ENCODE measurements at places on chromosomes 5 and 9.

GRCh38 chr9:115743709-115744605, 409.6 kb upstream of the PAPPA start:
- DNase-seq: no peak

- no peak for DNase-seq
Observed at GRCh38 chr5:176671890-176672747, 24.8 kb downstream of the TSPAN17 start.

- DNase-seq: no peak
Observed at GRCh38 chr5:51181208-51181894, 201.9 kb upstream of the ISL1 start.

GRCh38 chr9:21096901-21097255, 19.1 kb upstream of the IFNB1 start:
- DNase-seq: no peak

DNA sequence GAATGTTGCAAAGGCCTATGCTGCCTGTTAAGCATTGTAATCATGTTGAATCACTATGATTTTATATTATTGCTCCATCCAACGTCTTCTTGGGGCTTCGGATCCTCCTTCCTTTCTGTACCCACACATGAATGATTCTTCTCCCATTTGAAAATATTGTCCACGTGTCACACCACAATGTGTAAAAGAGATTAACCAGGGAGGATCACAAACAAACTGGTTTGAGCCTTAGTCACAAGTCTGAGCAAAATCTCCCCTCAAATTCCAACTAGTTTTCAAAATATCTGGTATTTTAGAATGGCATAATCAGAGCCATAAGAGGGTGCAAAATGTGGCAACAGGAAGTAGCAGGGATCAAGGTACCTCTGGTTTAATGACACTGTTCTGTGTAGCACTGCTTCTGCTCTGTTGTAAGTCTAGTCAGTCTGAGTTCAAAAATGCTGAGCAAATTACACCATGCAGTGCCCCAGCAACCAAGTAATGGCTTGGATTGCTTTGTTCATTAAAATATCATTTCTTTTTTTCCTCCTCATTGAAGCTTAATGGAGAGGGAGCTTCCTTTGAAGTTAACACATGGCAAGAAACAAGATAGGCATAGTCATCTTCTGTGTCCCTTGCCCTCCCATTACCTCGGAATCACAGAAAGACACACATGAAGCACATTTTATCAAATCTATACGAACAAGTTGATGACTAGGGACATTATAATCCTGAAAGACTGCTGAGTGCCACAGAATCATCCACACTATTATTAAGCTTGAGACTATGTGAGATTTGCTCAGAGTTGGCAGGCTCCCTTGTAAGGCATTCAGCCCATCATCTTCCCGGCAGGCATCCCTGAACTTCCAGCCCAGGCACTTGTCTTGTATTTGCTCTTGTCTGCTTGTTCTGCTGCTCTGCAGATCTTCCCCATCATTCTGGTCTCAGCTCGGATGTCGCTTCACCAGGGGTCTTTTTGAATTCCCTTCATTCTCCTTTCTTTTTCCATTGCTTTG, 102.0 kb upstream of the PRLR start:
- no peak for DNase-seq

DNA sequence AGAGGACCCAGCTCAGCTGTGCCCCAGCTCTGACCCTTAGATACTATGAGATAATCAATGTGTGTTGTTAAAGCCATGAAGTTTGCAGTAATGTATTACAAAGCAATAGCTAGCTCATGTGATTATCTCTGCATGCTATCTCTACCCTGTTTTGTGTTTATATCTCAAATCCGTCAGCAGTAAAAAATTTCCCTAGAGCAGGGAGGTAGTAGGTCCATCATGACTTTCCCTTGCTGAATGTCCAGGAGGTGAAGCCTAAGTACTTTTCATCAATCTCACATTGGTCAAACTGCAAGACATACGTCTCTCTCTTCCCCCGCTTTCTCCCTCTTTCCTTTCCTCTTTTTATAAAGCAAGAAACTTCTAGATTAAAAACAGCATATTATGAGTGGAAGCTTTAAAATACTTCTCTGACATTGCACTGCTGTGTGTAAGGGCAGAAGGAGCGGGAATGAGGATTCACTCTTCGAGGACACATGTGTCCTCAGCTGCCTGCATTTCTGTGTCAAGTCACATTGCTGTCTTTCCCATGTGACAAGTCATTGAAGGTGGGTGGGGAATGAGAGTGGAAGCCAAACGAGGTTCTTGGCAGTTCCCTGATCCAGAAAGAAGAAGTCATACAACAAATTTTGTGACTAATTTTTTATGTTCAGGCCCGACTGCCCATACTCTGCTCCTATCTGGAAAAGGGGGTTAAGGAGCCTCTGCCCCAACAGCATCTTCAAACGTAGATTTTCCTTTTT, 93.1 kb upstream of the RETREG1 start:
- no peak for DNase-seq

GRCh38 chr5:97364731-97365130, 181.7 kb upstream of the RIOK2 start:
- DNase-seq: no peak

- DNase-seq: no peak
Observed at GRCh38 chr5:160152287-160152686, 33.0 kb upstream of the PWWP2A start.

DNA sequence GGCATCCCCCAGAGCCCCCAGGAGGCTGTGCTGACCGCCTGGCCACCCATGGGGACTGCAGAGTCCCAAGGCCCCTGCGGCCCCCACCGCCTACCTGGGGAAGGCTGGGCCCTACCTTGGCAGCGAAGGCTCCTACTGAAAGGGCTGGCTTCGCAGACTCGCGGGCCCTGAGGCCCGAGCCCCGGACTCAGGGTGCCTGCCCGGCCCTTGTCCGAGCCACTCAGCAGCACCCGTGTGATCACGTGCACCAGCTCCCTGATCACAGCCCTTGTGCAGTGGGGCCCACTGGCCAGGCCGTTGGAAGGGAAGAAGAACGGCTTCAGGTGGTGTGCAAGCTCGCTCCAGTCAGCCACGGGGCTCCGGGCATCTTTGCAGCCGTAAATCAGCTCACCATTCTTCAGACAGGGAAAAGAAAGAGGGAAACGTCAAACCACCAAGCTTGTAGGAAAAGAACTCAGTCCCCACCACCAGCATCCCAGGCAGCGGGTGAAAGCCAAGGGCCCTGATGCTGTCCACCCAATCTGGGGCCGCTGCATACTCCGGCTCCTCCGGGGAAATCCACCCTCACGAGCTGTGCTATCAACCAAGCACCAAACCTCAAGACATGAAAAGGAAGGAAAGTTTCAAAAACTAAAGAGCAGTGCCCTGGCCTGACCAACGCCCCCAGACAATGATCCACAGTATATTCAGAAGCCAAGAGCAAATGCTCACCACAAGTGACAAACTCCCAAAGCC, 31.9 kb downstream of the IPPK start:
- DNase-seq: no peak

- DNase-seq: no peak
Observed at GRCh38 chr9:12889402-12890106, 114.7 kb downstream of the LURAP1L start.

GRCh38 chr9:125161284-125161918, 18.1 kb upstream of the SCAI start:
- DNase-seq: no peak

All from retina (tissue), 1 donor.